ENCODE measurements at places on chromosomes 2 and 18. TPM values are rescaled to one million over a fixed set of nuclear protein-coding genes. Genes with fewer than 3 reads are reported as not detected.

TRIM43 gene
- total RNA-seq, result not detected

GRCh38 chr2:64325477-64325851, 128.5 kb upstream of the LGALSL start:
- peak overlapping the region; percentile 93 for H3K27ac ChIP-seq
- H3K4me3 ChIP-seq, result peak overlapping the region; percentile 54
- peaks cover 45% of the 10 kb centered on the region for H3K4me1 ChIP-seq
- H3K27me3 ChIP-seq, result peaks cover 6% of the 10 kb centered on the region

DNA sequence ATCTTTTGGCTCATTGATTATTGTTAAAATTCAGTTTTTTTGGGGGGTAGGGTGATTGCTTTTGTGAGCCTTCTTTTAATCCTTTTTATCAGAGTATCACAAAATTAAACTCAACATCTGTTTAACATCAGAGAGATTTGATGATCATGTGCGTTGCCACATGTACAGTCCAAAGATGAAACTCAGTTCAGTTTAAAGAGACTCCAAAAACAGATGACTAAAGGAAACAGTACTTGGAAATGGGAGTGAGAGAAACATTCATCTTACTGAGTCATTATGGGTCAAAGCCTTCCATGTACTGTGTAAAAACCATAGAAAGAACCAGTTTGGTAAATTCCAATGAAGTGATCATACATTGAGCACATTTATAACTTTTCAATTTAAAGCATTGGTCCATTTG, 53.0 kb downstream of the LYPD6 start:
- no peak for DNase-seq
- H3K4me3 ChIP-seq, result no peak overlapping the region
- peaks cover 6% of the 10 kb centered on the region for H3K27me3 ChIP-seq
- H3K36me3 ChIP-seq, result no peaks in the 10 kb centered on the region
- no peak overlapping the region for H3K27ac ChIP-seq

- H3K36me3 ChIP-seq, result no peaks in the 10 kb centered on the region
- no peak overlapping the region for H3K4me3 ChIP-seq
- DNase-seq, result no peak
- H3K27ac ChIP-seq, result no peak overlapping the region
- peaks cover 32% of the 10 kb centered on the region for H3K4me1 ChIP-seq
- peaks cover 11% of the 10 kb centered on the region for H3K27me3 ChIP-seq
These were observed 2.2 kb upstream of the IL1RN start for GRCh38 chr2:113124984-113125855.

Data from activated CD4-positive, alpha-beta memory T cell treated with anti-CD3 and anti-CD28 coated beads for 36 hours (primary cell).